ENCODE measurements at places on chromosomes 7 and 10.

GRCh38 chr7:90605055-90605454 lies 8.9 kb downstream of the CDK14 start:
- no peak for DNase-seq

DNA sequence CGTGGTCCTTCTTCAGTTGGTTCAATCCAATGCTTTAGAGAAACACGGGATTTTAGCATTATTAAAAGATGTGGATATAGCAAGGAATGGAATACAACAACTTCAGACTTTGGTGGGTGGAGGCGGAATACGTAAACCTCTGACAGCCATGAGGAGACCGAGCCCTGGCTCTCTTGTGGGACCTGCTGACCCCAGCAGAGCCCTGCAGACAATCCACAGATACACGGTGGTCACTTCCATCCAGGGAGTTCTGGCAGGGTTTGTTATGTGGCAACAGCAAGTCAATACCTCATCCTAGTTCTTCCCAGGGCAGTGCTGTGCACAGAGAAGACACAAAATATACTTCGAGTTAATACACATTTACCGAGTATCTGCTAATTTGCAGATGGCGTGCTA lies 118.5 kb upstream of the DIP2C start:
- DNase-seq = no peak

- no peak for DNase-seq
These were observed 59.0 kb downstream of the GNA12 start for GRCh38 chr7:2785071-2785500.

- no peak for DNase-seq
These were observed 165.7 kb upstream of the FZD1 start for GRCh38 chr7:91098566-91098965.

GRCh38 chr10:46551701-46552525 lies 4.5 kb downstream of the GPRIN2 start:
- no peak for DNase-seq
